ENCODE measurements at places on chromosomes 11 and 22.

DNA sequence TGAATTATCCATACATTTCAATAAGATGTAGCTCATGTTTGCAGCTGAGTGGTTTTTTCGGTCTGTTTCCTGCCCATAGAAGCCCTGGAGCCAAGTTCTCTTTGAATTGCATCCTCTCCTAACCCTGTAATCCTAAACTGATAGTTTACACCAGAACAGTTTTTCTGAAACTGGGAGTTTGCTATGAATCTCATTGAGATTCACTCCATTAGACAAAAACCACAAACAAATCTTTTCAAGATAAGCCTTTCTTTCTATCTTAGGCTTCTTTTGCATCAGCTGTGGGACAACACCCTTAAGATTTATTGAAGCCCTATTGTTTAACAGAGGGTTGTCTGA lies 324.8 kb downstream of the DYNC2H1 start:
- no peak for DNase-seq

GRCh38 chr11:132248580-132248979 lies 878.2 kb downstream of the NTM start:
- no peak for DNase-seq

DNA sequence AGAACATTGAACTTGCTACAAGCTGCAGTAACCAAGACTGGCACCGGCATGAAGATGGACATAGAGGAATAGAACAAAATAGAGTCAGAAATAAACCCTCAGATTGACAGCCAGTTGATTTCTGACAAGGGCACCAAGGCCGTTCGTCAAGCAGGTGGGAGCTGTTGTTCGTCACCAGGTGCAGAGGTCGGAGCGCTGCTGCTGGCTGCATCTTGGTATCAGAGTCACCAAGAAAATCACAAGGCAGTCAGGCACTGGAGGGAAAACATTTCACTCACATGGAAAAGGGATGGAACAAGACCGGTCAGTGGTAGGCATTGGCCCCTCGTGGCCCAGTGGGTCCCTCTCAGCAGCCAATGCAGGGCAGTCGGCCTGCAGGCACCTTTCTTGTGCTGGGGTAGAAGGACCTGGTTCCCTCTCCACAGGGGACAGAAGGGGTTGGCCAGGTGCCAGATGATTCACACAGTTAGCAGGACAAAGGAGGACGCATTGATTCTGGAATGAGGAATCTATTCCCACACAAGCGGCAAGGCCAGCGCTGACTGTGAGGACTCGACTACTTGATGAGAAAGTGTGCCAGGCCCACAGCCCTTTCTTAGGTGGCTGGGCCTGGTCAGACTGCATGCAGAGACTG lies 115.8 kb upstream of the FGF3 start:
- no peak for DNase-seq

DNA sequence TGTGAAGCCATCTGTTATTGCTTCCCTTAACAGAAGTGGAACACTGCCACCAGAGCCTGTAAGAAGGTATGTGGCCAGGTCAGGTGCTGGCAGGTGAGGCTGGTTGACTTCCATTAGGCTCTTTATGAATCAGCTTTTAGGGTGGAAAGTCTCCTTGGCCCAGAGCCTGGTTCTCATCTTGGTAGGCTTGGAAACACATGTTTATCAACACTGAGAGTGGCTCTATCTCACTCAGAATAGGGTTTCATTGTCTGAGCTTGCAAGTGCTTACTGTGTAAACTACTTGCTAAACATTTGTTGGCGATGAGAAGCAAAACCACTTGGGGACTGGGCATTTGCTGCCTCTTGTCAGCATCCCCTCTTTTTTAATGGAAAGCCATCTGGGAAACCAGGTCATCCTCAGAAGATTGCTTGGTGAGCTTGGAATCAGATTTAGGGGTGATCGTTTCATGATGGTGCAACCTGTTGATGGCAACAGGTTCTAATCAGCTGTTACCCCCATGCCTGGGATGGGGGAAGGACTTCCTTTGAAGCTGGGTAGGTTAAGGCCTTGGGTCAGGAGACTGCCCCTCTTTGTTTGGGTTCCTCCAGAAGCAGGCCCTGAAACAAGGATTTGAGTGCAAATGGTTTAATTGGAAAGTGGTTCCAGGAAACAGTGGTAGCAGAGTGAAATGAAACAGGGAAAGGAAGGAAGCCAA lies 75.0 kb upstream of the AMPD3 start:
- DNase-seq = no peak

DNA sequence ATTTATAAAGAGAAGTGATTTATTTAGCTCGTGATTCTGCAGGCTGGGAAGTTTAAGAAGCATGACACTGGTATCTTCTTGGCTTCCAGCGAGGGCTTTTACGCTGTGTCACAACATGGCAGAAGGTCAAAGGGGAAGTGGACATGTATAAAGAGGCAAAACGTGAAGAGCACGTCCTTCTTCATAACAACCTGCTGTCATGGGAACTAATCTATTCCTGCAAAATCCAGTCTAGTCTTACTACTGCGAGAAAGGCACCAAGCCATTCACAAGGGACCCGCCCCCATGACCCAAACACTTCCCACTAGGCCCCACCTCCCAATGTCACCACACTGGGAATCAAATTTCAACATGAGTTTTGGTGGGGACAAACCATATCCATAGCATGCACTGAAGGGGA lies 58.3 kb downstream of the AMOTL1 start:
- DNase-seq = no peak

GRCh38 chr22:19992921-19993355 lies 23.7 kb downstream of the ARVCF start:
- DNase-seq = no peak

- no peak for DNase-seq
Measured at GRCh38 chr11:16902182-16902581, 112.0 kb downstream of the PLEKHA7 start.

DNA sequence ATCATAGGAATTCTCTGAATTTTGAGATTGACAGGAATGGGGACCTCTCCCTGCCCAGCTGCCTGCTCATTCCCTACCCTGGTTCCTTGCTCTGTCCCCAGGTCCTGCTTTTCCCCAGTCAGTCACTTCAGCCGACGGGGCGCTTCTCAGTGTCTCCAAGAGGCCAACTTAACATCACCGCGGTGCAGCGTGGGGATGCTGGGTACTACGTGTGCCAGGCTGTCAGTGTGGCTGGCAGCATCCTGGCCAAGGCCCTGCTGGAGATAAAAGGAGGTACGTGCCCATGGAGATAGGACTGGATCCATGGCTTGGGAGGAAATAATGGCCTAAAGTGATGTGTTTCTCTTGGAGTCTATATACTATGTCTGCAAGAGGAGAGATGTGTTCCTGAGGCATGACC lies 7.0 kb downstream of the ROBO3 start:
- no peak for DNase-seq

DNA sequence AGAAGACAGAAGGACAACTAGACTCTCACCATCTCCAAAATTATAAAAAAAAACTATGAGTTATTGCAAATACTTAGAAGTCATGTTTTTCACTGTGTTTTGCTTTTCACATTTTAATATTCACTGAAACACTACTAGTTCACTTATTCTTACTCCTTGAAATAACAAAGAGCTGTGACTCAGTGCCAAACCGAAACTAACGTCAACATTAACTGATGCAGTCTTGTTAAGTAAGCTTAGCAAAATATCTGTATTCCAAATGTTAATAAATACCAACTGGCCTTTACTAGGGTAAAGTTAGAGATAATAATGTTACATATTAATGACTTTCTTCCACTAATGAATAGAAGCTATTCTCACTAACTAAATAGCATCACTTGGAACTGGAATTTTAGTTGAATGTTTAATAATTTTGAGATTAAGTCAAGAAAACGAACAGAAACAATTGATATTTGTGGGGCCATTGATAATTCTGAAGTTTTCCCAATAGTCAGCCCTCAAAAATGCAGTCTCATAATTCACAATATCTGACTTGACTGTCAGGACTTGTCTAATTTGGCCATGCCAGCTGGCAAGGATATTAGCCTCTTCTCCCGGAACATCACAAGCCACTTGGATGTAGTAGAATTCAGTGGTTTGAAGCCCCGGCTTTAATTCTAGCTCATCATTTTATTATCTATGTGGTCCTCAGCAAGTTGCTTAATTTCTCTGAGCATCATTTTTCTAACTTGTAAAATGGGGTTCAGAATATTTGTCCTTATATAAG lies 230.1 kb upstream of the DDI1 start:
- no peak for DNase-seq

- no peak for DNase-seq
Measured at GRCh38 chr11:112300094-112300786, 39.6 kb upstream of the PLET1 start.

DNA sequence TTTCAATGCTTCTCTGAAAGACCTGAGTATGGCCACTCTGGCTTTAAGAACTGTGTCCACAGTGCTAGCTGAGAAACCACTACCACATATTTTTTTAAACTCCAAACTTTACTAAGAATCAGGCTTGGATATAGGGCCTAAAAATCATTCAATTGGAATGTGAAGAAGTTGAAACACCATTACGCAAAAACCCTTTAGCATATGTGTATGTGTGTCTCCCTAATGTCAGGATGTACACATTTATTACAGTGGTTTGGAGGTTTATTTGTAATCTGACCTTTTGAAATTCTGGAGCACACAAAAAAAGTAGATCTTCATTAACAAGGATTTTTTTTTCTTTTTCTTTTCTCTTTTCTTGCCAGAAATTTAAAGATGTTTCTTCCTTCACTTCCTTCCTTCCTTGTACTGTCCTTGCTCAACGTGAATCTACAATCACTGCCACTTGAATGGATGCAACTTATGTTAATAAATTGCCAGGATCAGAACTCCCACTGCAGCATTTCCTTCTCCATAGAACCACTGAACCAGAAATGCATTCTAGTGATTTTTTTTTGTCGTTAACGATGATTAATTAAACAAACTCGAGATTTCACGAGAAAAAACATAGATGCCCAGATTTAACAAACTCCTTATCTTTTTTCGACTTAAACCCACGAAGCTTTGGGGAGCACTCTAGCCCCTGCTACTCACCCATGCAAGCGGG lies 3.1 kb upstream of the ADM start:
- DNase-seq = no peak

- DNase-seq = no peak
Measured at GRCh38 chr11:78250099-78250498, 61.4 kb downstream of the USP35 start.

DNA sequence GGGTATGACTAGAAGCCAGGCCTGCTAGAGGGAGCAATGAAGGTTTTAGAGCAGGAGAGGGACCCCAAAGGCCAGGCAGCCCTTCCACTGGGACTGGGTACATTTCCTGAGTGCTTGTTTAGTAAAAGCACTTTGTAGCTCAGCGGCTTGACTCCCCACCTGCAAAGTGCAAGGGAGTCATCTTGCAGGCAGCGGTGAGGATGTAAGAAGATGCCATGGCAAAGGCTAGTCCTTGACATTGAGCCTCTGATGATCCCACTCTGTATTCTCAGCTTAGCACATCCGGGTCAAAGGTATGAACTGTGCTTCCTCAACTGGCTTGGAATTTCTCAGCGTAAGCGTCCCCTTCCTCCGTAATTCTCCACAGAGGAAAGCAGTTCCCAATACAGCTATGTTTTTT lies 3.1 kb upstream of the UBE2L3 start:
- no peak for DNase-seq

- no peak for DNase-seq
Measured at GRCh38 chr11:61035526-61035835, 64.0 kb downstream of the CD6 start.

DNA sequence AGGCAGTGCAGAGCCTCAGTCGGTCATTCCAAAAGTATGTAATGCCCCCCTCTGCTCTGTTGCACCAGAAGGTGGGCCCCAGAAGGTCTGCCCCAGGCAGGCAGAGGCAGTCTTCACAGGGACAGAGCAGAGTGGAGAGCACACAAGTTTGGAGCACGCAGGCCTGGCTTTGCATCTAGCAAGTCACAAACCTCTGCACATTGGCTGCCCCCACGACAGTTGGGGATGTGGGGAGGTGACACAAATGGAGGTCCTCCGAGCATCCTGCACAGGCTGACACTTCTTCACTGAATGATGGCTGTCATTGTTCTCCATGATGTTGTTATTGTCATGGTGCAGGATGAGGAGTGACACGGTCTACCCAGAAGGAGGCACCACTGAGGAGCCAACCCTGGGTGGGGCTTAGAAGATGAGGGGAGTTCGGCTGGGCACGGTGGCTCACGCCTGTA lies 11.9 kb downstream of the TOM1 start:
- no peak for DNase-seq

- DNase-seq = no peak
Measured at GRCh38 chr11:128727320-128727719, 33.4 kb downstream of the FLI1 start.

DNA sequence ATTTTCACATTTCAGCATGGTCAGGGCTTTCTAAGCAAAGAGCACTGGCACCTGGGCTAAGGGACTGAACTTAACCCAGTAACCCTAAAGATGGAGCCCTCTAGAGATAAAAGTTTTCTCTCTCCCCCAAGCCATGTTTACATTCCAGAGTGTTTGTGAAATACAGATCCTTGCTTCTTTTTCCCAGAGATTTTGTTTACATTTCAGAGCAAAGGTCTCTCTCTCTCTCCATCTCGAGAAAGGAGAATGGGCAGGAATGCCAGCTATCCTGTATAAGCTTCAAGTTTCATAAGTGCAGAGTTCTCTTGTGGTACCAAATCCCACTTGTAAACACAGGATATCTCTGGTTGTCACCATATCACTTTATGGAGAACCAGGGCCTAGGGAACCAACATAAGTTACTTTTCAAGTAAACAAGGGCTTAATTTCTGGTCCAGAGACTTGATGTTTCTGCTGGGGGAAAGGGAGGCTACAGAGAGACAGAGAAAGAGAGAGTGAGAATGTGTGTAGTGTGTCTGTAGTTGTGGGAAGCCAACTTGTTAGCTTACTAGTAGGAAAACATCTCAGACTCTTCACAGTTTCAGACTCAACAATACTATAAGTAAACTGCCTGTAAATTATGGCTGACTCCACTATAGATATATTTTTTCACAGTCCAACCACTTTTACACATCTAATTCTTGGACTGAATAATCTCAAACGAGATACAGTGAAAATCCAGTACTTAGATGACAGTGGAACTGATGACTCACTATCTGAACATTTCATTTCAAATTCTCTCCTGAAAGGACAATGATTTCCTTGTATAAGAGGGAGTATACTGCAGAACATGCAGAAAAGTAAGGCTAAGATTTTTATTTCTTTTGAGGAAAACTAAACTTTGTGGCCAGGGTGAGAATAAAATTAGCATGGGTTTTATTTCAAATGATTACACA lies 76.2 kb downstream of the ARHGAP32 start:
- no peak for DNase-seq

- DNase-seq = no peak
Measured at GRCh38 chr11:11494348-11494747, 127.5 kb downstream of the GALNT18 start.

GRCh38 chr22:48044487-48045060 lies 1282.1 kb downstream of the TBC1D22A start:
- DNase-seq = no peak

DNA sequence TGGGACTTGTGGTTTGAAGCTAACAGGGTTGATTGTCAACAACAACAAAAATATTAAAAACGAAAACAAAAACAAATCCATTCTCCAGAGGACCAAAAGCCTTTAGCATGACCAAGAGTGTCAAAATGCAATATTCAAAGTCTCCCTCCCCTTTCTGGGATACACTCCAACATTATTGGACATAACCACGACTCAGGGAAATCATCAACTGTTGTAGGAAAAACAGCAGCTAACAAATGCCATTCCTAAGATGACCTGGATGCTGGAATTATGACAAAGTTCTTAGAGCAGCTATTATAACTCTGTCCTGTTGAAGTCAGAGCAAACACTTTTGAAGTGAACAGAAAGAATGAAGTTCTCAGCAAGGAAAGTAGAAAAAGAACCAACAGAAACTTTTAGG lies 143.0 kb downstream of the TMEM135 start:
- DNase-seq = no peak

GRCh38 chr11:74769055-74769707 lies 20.5 kb downstream of the RNF169 start:
- DNase-seq = no peak

- no peak for DNase-seq
Measured at GRCh38 chr11:70205049-70205725, 2.1 kb downstream of the FADD start.

All from effector memory CD4-positive, alpha-beta T cell (primary cell).